ENCODE measurements at places on chromosomes 7 and 10. TPM values are rescaled to one million over a fixed set of nuclear protein-coding genes. Genes with fewer than 3 reads are reported as not detected.

DNA sequence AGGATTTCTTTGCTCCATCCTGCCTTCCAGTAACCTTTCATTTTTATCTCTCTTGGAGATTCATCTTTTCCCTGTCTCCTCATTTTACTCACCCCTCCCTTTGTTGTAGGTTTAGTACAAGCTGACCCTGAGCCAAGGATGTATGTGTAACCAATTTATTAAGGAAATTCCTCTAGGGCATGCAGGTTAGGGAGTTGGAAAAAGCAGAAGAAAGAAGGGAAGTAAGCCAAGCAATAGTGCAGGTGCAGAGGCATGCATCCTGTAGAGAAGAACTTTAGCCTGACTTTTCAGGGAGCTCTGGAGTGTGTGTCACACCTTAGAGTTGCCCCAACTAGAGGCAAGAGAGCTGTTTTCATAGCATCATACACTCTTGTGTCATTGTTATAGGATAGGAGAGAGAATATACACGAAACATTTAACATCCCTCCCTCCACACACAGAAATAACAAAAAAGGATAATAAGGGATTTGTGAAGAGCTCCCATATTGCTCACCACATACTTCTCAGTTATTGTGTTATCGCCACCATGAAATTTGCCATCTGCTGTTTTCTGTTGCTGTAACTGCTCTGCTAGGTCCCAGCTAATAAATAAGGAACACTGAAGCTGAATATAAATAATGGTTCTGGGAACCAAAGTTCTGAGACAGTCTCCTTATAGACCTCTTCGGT, 21.8 kb upstream of the SEMA3C start:
- no peaks in the 10 kb centered on the region for H3K4me1 ChIP-seq
- no peak overlapping the region for H3K4me3 ChIP-seq
- H3K27ac ChIP-seq: no peak overlapping the region
- DNase-seq: no peak
- H3K36me3 ChIP-seq: no peaks in the 10 kb centered on the region
- H3K27me3 ChIP-seq: no peaks in the 10 kb centered on the region

GRCh38 chr10:33193057-33193700, 141.3 kb downstream of the NRP1 start:
- DNase-seq: no peak
- H3K4me1 ChIP-seq: peaks cover 2% of the 10 kb centered on the region
- H3K4me3 ChIP-seq: no peak overlapping the region
- H3K27ac ChIP-seq: no peak overlapping the region
- H3K27me3 ChIP-seq: peaks cover 16% of the 10 kb centered on the region

GRCh38 chr7:108584211-108584610, 14.5 kb downstream of the DNAJB9 start:
- DNase-seq: no peak
- no peak overlapping the region for H3K27ac ChIP-seq
- no peaks in the 10 kb centered on the region for H3K4me1 ChIP-seq
- H3K4me3 ChIP-seq: no peak overlapping the region
- H3K27me3 ChIP-seq: peaks cover 3% of the 10 kb centered on the region

The ELAPOR2 gene
- total RNA-seq: 5.1 TPM

The PHKG1 gene
- total RNA-seq: 2.0 TPM

Data from activated B cell treated with CpG ODN at 0.5 μM for 24 hours (primary cell).